SJCRH30 (cell line): ENCODE measurements at places on chromosomes 3 and 15.
A peak's percentile ranks its signal among the peaks of the same experiment; 100 is the strongest.

DNA sequence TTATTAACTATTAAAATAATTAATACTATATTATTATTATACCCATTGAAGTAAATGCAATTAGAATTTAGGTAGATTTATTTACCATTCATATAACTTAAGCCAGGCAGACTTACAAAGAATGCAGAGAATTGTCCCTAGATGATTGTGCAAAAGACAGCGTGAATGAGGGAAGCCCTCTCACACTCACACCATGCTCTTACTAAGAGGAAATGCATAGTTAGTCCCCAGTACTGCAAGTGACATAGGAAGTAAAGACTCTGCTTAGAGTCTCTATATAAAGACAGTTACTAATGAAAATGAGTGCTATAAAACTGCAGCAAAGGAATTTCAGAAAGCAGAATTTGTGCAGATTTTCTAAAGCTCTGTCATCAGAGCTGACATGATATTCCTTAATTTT lies 270.4 kb downstream of the ZBBX start:
- H3K27ac ChIP-seq: no peak overlapping the region
- H3K27me3 ChIP-seq: no peaks in the 10 kb centered on the region
- H3K4me1 ChIP-seq: no peaks in the 10 kb centered on the region
- H3K4me3 ChIP-seq: no peak overlapping the region

GRCh38 chr3:190697502-190697830 lies 165.0 kb downstream of the GMNC start:
- no peaks in the 10 kb centered on the region for H3K27me3 ChIP-seq
- no peaks in the 10 kb centered on the region; the same call in 1 of the 2 replicates for H3K4me1 ChIP-seq
- no peaks in the 10 kb centered on the region for H3K36me3 ChIP-seq
- H3K27ac ChIP-seq: no peak overlapping the region
- no peak overlapping the region for H3K4me3 ChIP-seq

GRCh38 chr15:51062736-51063135 lies 32.0 kb downstream of the TNFAIP8L3 start:
- H3K36me3 ChIP-seq: no peaks in the 10 kb centered on the region
- H3K27me3 ChIP-seq: no peaks in the 10 kb centered on the region
- DNase-seq: no peak

DNA sequence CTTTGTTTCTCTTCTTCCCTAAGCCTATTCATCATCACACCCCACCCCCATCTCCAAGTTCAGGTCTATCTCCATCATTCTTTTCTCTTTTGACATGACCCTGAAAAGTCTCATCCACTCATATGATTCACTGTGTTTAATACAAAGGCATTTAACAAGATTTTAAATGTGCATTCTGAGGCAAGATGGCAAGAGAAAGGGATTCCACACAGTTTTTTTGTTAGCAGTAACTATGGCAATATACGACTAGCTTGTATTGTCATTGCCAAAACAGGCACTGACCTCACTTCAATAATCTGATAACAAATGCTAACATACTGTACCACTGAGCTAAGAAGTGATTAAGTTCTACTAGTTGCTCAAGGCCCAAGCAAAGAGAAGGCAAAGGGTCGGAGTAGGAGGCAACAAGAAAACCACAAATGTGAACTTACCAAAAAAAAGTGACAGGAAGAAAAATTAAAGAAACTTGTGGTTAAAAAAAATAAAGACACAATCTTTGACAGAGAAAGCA lies 53.2 kb downstream of the FBN1 start:
- H3K4me1 ChIP-seq: no peaks in the 10 kb centered on the region
- H3K27me3 ChIP-seq: no peaks in the 10 kb centered on the region
- no peak for DNase-seq
- no peaks in the 10 kb centered on the region for H3K36me3 ChIP-seq

- no peak for DNase-seq
- H3K4me3 ChIP-seq: no peak overlapping the region
- H3K27ac ChIP-seq: no peak overlapping the region
Measured at GRCh38 chr15:57680021-57680420, 26.5 kb upstream of the POLR2M start.

GRCh38 chr15:29818141-29818540 lies 4.1 kb downstream of the TJP1 start:
- DNase-seq: no peak
- no peaks in the 10 kb centered on the region for H3K36me3 ChIP-seq
- no peak overlapping the region for H3K27ac ChIP-seq
- no peaks in the 10 kb centered on the region; the same call in 1 of the 2 replicates for H3K4me1 ChIP-seq
- no peaks in the 10 kb centered on the region for H3K27me3 ChIP-seq
- H3K4me3 ChIP-seq: no peak overlapping the region

DNA sequence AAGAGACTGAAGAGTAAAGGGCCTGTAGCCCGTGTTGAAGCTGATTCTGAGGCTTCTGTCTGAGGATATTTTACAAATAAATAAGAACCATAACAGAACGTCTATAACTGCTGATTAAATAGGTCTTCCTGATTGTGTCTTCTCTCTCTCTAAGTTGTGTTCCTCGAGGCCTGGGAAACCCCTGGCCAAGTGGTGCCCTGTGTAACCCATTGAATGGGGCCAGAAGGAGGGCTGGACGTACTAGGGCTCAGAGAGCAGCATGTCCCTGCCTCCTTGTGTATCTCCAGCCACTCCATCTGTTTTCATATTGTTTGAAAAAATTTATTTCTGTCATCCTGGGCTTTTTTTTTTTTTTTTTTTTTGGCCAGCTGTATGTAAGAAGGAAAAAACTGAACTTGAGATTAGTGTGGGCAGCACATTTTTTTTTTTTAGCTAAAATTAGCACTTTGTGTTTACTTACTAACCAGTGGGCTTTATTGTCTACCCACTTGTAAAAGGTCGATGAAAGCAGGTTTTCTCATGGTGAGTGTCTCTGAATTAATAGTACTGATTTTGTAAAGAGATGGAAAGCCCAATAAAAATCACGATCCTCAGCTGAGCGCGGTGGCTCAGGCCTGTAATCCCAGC lies 10.7 kb downstream of the DHX30 start:
- no peak overlapping the region for H3K4me3 ChIP-seq
- H3K27me3 ChIP-seq: no peaks in the 10 kb centered on the region
- H3K36me3 ChIP-seq: peaks cover 24% of the 10 kb centered on the region
- H3K27ac ChIP-seq: no peak overlapping the region
- no peak for DNase-seq

- H3K4me3 ChIP-seq: no peak overlapping the region
- no peaks in the 10 kb centered on the region for H3K4me1 ChIP-seq
- peak; percentile 57 for DNase-seq
- H3K27me3 ChIP-seq: no peaks in the 10 kb centered on the region
Measured at GRCh38 chr3:52495777-52496602, 852 bp downstream of the STAB1 start.

DNA sequence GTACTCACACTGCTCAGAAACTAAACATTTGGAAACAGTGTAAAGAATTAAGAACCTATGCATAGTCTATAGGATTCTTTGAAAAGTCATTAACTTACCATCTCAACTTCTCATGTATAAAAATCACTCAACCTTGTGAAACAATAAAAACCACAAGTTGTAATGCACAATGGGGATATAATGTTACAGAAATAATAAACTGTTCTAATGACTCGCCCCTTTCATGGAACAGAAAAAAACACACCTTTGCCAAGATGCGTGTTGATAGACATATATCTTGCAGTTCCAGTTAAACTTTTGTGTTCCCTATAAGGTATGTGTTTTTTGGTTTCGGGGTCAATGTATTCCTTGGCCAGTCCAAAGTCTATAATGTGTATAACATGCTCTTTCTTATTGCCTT lies 50.8 kb upstream of the PPIB start:
- H3K36me3 ChIP-seq: 0 out of 2 replicates have a peak, but pooled peaks cover 3% of the 10 kb centered on the region
- no peak overlapping the region for H3K4me3 ChIP-seq
- H3K4me1 ChIP-seq: no peaks in the 10 kb centered on the region

DNA sequence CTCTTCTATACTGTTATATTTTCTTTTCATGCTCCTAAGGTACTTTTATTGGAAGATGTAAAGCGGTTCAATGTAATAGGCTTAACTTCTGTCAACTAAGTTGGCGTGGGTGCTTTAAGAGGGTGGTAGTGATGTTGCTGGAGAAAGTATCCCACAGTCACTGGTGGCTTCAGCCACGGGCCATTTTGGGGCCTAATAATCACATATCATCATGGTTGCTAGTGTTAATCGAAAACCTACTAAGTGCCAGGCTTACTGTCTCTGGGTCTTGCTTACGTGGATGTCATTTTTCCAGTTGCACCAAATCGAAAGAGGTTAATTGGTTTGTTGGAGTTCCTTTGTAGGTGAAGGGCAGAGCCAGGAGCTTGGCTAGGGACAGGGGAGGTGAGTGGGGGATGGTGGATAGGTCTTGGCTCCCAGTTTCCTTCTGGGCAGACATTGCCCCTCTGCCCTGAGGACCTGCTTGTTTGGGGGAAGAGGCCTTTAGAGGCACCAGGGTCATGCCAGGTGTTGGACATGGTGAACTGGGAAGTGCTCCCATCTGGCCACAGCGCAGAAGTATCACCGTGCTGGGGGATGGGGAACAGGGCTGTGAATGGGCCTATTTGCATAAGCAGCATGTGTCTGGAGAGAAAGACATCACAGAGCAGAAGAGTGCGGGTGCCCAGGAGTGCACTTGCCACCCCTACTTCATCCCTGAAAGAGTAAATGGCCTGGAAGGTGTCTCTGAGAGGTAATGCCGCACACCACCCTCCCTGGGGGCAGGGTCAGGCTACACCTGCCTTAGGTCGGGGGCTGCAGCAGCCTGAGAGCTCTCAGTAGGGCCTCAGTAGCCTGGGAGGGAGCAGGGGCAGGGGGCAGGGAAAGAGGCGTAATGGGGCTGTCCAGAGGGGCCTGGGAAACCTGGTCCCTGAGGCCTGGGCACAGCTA lies 62.4 kb upstream of the POLG start:
- no peaks in the 10 kb centered on the region for H3K4me1 ChIP-seq
- no peak overlapping the region for H3K4me3 ChIP-seq
- H3K27ac ChIP-seq: no peak overlapping the region
- DNase-seq: no peak
- H3K27me3 ChIP-seq: peaks cover 11% of the 10 kb centered on the region

- no peak overlapping the region for H3K27ac ChIP-seq
- H3K36me3 ChIP-seq: no peaks in the 10 kb centered on the region
- DNase-seq: no peak
Measured at GRCh38 chr3:68121287-68121686, 466.9 kb upstream of the SUCLG2 start.

GRCh38 chr3:134029734-134030378 lies at the start of gene SLCO2A1:
TSS of gene SLCO2A1 (minus strand) at chr3:134029925. CDS start at chr3:134029802, 123 bp downstream.
- H3K4me1 ChIP-seq: no peaks in the 10 kb centered on the region
- no peak within 1 kb of the TSS for H3K27ac ChIP-seq
- H3K4me3 ChIP-seq: peak within 1 kb of the TSS; percentile 44
- DNase-seq: peak; percentile 43
- no peaks in the 10 kb centered on the region for H3K36me3 ChIP-seq

DNA sequence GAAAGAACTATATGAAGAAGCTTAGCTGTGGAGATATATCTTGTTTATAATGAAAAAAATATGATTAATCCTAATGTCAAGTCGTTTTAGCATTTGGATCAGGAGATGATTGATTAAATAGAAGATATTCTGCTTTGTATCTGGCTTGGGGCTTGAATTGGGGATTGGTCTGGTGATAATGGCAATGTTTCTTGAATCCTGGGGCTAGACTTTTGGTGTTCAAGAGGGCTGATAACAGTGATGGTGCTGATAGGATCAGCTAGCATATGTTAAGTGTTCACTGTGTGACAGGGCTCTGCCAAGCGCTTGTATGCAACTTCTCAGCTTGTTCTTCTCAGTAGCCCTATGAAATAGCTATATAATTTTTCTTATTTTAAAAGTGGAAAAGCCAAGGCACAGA lies 20.2 kb downstream of the CNOT10 start:
- no peak overlapping the region for H3K4me3 ChIP-seq
- H3K4me1 ChIP-seq: no peaks in the 10 kb centered on the region; the same call in 1 of the 2 replicates
- no peaks in the 10 kb centered on the region for H3K27me3 ChIP-seq
- DNase-seq: no peak

GRCh38 chr3:133468251-133468721 lies 68.4 kb downstream of the BFSP2 start:
- no peaks in the 10 kb centered on the region for H3K27me3 ChIP-seq
- no peak overlapping the region for H3K27ac ChIP-seq
- peaks cover 7% of the 10 kb centered on the region for H3K4me1 ChIP-seq
- DNase-seq: no peak

DNA sequence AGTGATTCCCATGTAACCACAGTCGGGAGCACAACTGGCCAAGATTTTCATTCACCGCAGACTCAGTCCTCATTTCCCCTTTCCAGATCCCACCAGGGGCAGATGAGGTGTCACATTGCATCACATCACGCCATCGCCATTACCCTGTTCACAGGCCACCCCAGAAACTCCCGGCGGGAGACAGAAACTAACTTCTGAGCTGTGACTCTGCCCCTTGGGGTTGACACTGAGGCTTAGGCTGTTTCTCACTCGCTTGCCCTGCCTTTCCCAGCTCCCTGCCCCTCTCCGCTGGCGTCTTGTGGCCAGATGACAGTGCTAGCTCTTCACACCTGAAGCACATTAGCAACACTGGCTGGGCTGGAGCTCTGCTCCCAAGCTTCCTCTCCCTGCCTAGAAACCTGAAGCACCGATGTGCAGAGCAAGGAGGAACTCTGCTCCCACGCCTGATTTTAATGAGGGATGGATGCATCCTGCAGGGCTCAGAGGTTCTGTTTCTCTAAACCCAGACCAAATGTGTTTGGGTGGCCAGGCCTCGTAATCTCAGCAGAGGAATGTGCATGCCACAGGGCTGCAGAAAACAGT lies 88.8 kb upstream of the CTDSPL start:
- no peaks in the 10 kb centered on the region for H3K36me3 ChIP-seq
- peak overlapping the region; percentile 61 for H3K27ac ChIP-seq
- peak; percentile 38 for DNase-seq
- H3K4me1 ChIP-seq: no peaks in the 10 kb centered on the region

GRCh38 chr3:17590465-17590864 lies 152.0 kb downstream of the TBC1D5 start:
- no peaks in the 10 kb centered on the region for H3K4me1 ChIP-seq
- DNase-seq: no peak
- H3K4me3 ChIP-seq: no peak overlapping the region
- no peaks in the 10 kb centered on the region for H3K36me3 ChIP-seq
- H3K27me3 ChIP-seq: no peaks in the 10 kb centered on the region

- no peak overlapping the region for H3K4me3 ChIP-seq
- no peak for DNase-seq
- H3K36me3 ChIP-seq: no peaks in the 10 kb centered on the region
- H3K27me3 ChIP-seq: no peaks in the 10 kb centered on the region
- no peaks in the 10 kb centered on the region for H3K4me1 ChIP-seq
Measured at GRCh38 chr15:92725171-92725570, 69.6 kb upstream of the FAM174B start.

GRCh38 chr3:106473576-106474475 lies 605.0 kb upstream of the CBLB start:
- H3K27me3 ChIP-seq: no peaks in the 10 kb centered on the region
- H3K4me1 ChIP-seq: no peaks in the 10 kb centered on the region
- H3K36me3 ChIP-seq: no peaks in the 10 kb centered on the region
- no peak overlapping the region for H3K27ac ChIP-seq
- DNase-seq: no peak

- no peak overlapping the region for H3K27ac ChIP-seq
- DNase-seq: no peak
- no peaks in the 10 kb centered on the region for H3K36me3 ChIP-seq
- no peak overlapping the region for H3K4me3 ChIP-seq
Measured at GRCh38 chr3:126770096-126770495, 66.1 kb downstream of the CHCHD6 start.

GRCh38 chr15:98723195-98723594 lies 74.9 kb downstream of the IGF1R start:
- H3K36me3 ChIP-seq: no peaks in the 10 kb centered on the region
- peaks cover 35% of the 10 kb centered on the region for H3K4me1 ChIP-seq
- H3K27me3 ChIP-seq: no peaks in the 10 kb centered on the region
- DNase-seq: no peak
- H3K27ac ChIP-seq: no peak overlapping the region
- H3K4me3 ChIP-seq: no peak overlapping the region
